ENCODE measurements at places on chromosomes 5 and 9. TPM values are rescaled to one million over a fixed set of nuclear protein-coding genes. Genes with fewer than 3 reads are reported as not detected.

PRR16 gene
- not detected for total RNA-seq

GAS1 gene
- 0.53 TPM for total RNA-seq

DBN1 gene
- 7.1 TPM for total RNA-seq

IL9 gene
- 3.0 TPM for total RNA-seq

BARX1 gene
- total RNA-seq = not detected

TUSC1 gene
- 0.71 TPM for total RNA-seq

HMCN2 gene
- total RNA-seq = not detected

SPINK4 gene
- not detected for total RNA-seq

DMGDH gene
- total RNA-seq = 1.3 TPM

BTNL3 gene
- not detected for total RNA-seq

CARTPT gene
- not detected for total RNA-seq

BTNL9 gene
- total RNA-seq = not detected

SHISAL2B gene
- total RNA-seq = not detected

AP3B1 gene
- 79.6 TPM for total RNA-seq

RNF180 gene
- total RNA-seq = not detected

WDR5 gene
- 32.6 TPM for total RNA-seq

ANKRD31 gene
- 0.22 TPM for total RNA-seq

MZB1 gene
- total RNA-seq = 27.6 TPM

WHRN gene
- total RNA-seq = 2.4 TPM

PALM2AKAP2 gene
- not detected for total RNA-seq

C6 gene
- not detected for total RNA-seq

RNF145 gene
- total RNA-seq = 113 TPM

SLC23A1 gene
- total RNA-seq = 0.78 TPM

KIF20A gene
- 43.0 TPM for total RNA-seq

Data from natural killer cell treated with Interleukin-12 subunit alpha and Interleukin-12 subunit beta and Interleukin-15 and Interleukin-18, amount 100 ng/mL, for 72 hours (primary cell).